Pulmonary artery endothelial cell (primary cell): ENCODE measurements at places on chromosomes 7 and 10. TPM values are rescaled to one million over a fixed set of nuclear protein-coding genes. Genes with fewer than 3 reads are reported as not detected.

Gene SVOPL
- total RNA-seq, result not detected in 2 replicates

Gene TUBB8
- not detected in 2 replicates for total RNA-seq

Gene SYT15
- 0.07 and 0.21 TPM in 2 replicates for total RNA-seq

Gene VPS50
- total RNA-seq, result 26.8 and 41.4 TPM in 2 replicates

Gene SFXN2
- total RNA-seq, result 9.1 and 14.1 TPM in 2 replicates

Gene ZC3HAV1L
- total RNA-seq, result 13.5 and 13.6 TPM in 2 replicates
